ENCODE measurements at places on chromosomes 5 and 9.

GRCh38 chr5:144778561-144778960 is 607.9 kb downstream of the KCTD16 start:
- no peak for DNase-seq

DNA sequence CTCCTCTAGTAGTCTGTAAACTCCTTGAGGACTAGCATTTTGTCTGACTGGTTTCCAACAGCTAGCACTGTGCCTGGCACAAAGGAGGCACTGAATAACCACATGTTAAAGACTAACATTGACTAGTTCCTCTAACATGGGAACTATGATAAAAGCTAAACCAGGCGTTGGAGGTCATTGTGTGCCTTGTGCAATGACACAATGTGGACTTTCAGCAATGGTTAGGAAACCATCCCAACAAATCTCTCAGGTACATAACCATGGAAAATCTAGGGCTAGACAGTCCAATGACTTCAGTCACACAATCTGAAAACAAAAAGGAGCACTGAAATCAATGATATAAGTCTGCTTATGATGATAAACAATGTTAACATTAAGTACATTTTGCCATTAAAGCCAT is 200.6 kb downstream of the DCP2 start:
- no peak for DNase-seq

- DNase-seq: no peak
Observed at GRCh38 chr5:62330302-62330701, 24.3 kb downstream of the KIF2A start.

GRCh38 chr5:4730279-4730678 is 409.9 kb upstream of the ADAMTS16 start:
- DNase-seq: no peak

GRCh38 chr5:132417889-132418485 is 48.5 kb downstream of the SLC22A5 start:
- no peak for DNase-seq

GRCh38 chr9:104118916-104119315 is 24.8 kb downstream of the SMC2 start:
- no peak for DNase-seq

GRCh38 chr5:10454591-10455276 is 13.1 kb downstream of the ROPN1L start:
- peak; percentile 74 for DNase-seq

DNA sequence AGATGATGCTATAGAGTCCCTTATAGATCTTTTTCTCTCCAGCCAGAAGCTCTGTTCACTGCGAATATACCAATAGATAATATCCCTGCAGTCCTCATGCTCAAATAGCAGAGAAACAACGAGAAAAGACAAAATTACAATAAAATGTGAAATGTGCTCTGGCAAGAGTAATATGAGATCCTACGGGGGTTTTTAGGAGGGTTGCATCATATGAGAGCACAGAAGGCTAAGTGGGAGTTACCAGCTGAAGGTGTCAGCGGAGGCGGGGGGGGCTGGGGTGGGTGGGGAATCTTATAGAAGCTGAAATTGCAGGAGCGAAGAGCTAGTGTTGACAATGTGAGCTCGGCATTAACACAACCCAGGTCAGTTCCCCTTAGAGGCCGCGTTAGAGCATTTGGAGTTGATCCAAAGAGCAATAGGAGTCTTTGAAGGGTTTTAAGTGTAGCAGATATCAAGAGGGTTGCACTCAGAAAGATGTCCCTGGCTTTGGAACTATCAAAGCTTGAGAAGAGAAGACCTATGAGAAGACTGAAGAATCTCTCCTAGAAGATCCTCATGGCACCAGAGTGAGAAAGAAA is 109.7 kb downstream of the BASP1 start:
- no peak for DNase-seq

DNA sequence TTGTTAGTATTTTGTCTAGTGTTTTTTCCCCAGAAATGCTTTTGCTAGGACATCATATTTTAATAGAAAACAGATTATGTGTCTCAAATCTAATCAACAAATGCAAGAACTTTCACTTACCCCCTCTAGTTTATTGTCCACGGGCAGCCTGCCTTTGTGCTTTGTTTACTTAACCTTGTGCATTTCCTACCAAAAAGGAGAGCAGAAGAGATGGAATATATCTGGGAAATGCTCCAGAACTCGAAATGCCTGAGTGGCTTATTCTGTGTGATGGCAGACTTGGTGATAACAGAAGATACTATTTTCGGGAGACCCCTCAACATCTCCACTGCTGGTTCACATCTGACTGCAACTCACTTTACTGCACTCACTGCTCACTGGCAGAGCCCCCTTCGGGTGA is 33.3 kb upstream of the SPDL1 start:
- DNase-seq: no peak

GRCh38 chr9:113956901-113957300 is 80.8 kb downstream of the ZNF618 start:
- no peak for DNase-seq

DNA sequence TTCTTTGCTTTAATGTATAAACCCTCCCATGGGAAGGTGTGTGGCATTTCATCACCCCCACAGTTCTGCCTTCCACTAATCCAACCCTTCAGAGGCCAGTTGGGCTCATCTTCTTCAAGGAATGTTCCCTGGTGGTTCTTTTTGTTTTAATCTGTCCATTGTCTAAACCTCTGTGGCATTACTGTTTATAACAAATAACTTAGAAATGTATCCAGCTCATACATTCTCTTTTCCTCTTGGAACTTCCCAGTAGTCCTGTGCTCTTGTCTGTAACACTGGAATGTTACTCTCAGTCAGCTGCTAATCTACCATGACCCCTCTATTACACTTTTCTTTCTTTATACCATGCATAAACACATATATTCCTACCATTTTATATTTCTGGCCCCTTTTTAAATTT is 213.5 kb upstream of the TARS1 start:
- DNase-seq: no peak

- DNase-seq: peak; percentile 49
Observed at GRCh38 chr5:128667751-128668150, 129.7 kb upstream of the FBN2 start.

DNA sequence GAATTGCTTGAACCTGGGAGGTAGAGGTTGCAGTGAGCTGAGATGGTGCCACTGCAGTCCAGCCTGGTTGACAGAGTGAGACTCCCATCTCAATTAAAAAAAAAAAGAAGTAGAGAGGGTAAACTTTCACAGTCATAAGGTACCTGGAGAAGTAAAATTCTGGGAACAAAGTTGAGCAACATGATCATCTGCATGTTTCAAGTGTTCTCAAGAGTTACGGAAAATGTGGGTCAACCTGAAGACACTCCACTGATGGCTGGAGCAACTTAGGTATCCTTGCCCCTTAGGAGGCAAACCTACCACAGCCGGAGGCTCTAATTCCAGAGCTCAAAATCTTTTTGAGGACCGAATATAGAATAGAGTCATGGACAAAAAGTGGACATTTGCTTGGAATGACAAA is 370.8 kb upstream of the RFX3 start:
- DNase-seq: no peak

DNA sequence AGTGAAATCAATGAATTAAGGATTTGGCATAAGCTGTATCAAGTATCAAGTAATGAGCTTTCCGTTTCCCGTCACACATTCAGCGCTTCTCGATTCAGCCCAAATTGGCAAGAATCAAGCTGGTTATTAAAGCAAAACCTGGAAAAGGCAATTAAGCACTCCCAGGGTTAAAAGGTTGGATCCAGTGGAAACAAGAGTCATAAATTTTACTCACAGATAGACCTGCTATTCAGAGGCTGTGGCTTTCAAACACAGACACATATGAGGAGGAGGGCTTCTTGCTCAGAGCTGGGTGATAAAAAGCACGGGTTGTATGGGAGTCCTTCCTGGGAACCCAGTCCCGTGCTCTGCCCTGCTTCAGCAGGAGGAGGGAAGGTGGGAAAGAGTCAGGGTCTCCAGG is 112.3 kb upstream of the CXCL14 start:
- no peak for DNase-seq

DNA sequence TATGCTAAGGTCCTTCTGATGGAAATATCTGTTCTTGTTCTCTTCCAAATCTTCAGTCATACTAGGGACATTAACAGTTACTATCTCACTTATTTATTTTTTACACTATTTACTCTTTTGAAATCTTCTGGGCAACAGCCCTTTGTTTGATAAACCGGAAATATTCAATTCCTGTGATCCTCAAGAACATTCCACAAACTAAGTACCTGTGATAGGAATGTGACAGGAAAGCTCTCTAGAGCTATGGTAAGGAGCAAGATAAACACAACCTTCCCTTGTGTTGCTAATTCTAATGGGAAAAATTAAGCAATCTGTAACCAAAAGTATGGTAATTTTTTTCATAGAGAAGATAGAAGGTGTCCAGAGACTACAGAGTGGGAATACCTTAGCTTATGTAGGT is 22.0 kb upstream of the ANKRD34B start:
- no peak for DNase-seq

GRCh38 chr5:119329666-119330065 is 26.2 kb upstream of the TNFAIP8 start:
- no peak for DNase-seq

- peak; percentile 75 for DNase-seq
Observed at GRCh38 chr9:92770360-92770995, 5.8 kb upstream of the BICD2 start.

GRCh38 chr5:123811831-123812230 is 299.9 kb downstream of the CSNK1G3 start:
- no peak for DNase-seq

- DNase-seq: no peak
Observed at GRCh38 chr5:103211576-103212561, 46.7 kb upstream of the MACIR start.

DNA sequence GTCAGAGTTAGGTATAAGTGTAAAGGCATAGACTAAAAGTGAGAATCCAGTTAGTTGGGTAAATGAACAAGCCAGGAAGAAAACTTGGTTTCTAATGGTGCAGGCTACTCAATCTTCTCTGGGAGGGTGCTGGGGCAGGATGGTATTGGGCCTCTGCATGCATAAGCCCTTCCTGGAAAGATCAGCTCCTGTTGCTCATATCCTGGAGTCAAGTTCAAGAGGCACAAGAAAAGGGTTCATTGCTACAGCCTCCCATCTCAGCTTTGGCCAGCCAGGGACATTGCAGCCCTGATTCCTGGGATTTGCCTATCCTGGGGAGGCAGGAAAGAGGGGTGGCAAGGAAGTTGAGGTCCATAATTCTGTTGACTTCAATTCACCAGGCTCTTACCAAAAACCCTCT is 40.7 kb upstream of the ATP6V1G1 start:
- no peak for DNase-seq

- DNase-seq: no peak
Observed at GRCh38 chr5:14143546-14143840, 351 bp downstream of the TRIO start.

- no peak for DNase-seq
Observed at GRCh38 chr5:39055027-39055767, 19.0 kb downstream of the RICTOR start.

DNA sequence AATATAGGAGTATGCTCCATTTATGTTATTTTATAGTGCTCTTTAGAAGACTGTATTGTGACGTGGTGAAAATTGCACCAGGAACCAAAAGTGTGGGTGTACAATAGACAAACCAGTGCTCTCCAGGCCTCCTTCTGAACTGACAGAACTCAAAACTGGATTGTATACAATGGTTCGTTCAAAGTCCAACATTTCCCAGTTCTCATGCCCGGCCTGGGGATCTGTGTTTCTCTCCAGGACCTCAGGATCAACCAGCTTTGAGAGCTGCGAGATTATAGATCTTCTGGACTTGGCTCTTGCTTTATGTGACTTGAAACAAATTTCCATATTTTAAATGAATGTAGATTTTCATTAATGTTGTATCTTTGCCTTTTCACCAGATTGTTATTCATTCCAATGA is 60.8 kb upstream of the CER1 start:
- no peak for DNase-seq

- no peak for DNase-seq
Observed at GRCh38 chr9:8186560-8186959, 387.0 kb upstream of the DMAC1 start.

- peak; percentile 64 for DNase-seq
Observed at GRCh38 chr5:78514427-78515330, 133.9 kb downstream of the LHFPL2 start.

GRCh38 chr9:116003397-116003796 is 150.2 kb upstream of the PAPPA start:
- DNase-seq: no peak

DNA sequence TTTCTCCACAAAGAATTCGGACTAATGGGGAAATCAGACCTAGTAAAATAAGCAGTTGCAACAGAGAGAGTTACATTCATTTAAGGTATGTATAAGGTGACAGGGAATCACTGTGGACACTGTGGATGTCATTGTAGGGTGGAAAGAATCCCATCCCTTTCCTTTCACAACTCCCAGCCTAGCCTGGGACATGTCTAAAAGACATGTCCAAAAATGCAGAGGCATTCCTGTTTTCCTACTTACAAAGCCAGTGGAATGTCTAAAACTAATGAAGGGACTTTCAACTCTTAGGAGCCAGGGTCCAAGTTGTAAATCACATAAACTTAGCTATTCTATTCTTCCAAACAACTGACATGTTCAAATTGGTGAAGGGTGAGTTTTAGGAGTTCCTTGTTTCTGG is 511.0 kb downstream of the PRELID2 start:
- DNase-seq: no peak

- peak; percentile 26 for DNase-seq
Observed at GRCh38 chr9:99385215-99385614, 163.1 kb downstream of the SEC61B start.

GRCh38 chr9:129382281-129383018 is 204.4 kb upstream of the IER5L start:
- no peak for DNase-seq

- DNase-seq: no peak
Observed at GRCh38 chr9:16184964-16185646, 632.3 kb downstream of the CCDC171 start.

DNA sequence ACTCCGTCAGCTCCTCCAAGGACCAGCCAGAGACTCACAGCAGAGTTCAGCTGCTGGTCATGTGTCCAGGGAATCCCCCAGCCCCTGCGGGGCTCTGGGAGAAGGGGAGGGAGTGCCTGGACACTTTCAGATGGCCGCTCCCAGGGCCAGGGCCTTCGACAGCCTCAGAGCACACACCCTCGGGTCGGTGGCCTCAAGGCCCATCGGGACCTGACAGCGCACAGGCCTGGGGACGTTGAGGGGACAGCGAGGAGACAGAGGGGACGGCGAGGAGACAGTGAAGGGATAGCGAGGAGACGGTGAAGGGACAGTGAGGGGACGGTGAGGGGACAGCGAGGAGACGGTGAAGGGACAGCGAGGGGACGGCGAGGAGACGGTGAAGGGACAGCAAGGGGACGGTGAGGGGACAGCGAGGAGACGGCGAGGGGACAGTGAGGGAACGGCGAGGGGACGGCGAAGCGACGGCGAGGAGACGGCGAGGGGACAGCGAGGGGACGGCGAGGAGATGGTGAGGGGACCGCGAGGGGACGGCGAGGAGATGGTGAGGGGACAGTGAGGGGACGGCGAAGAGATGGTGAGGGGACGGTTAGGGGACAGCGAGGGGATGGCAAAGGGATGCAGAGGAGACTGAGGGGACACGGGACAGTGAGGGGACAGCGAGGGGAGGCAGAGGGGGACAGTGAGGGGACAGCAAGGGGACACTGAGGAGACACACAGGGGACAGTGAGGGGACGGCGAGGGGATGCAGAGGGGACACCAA is 47.3 kb downstream of the SLC12A7 start:
- no peak for DNase-seq

GRCh38 chr5:135244620-135245021 is 154.4 kb downstream of the MACROH2A1 start:
- no peak for DNase-seq

All from MCF 10A (cell line).